ENCODE measurements at places on chromosomes 4 and X.

- DNase-seq, result no peak
These were observed 172.7 kb downstream of the NHS start for GRCh38 chrX:17547658-17548057.

- no peak for DNase-seq
These were observed 68.8 kb downstream of the FNIP2 start for GRCh38 chr4:158837527-158838141.

DNA sequence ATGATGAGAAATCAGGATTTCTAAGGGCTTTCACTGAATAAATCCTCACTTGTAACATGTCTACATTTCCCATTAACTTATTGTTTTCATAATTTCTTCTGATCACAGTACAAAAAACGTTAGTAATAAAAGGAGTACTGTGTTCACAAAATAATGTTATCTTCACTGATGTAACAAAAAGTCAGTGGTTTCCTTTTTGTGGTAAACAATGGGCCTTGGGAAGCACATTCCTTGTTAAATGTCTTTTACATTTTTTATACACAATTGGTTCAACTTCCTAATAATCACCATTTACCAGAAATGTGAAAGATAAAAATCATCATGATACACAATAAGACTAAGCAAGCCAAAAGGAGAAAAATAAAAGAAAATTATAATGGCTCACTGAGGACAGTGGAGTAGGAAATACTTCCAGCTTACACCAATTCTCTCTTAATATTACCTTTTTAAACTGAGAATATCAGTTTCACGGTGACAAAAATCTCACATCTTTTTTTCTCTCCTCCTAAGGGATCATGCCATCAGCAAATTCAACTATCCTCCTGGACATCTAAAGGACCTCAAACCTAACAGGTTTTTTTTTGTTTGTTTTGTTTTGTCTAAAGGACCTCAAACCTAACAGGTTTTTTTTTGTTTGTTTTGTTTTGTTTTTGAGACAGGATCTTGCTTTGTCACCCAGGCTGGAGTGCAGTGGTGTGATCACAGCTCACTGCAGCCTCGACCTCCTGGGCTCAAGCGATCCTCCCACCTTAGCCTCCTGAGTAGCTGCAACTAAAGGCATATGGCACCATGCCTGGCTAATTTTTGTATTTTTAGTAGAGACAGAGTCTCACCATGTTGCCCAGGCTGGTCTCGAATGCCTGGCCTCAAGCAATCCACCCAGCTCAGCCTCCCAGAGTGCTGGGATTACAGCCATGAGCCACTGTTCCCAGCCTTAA lies 57.3 kb downstream of the FRYL start:
- DNase-seq, result no peak

DNA sequence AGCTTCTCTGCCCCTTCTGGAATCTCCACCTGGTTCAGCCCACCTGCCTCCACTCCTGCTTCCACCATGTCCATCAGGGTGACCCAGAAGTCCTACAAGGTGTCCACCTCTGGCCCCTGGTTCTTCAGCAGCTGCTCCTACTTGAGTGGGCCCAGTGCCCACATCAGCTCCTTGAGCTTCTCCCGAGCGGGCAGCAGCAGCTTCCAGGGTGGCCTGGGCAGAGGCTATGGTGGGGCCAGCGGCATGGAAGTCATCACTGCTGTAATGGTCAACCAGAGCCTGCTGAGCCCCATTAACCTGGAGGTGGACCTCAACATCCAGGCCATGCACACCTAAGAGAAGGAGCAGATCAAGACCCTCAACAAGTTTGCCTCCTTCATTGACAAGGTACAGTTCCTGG lies 74.4 kb upstream of the ZXDA start:
- DNase-seq, result no peak

- no peak for DNase-seq
These were observed 15.6 kb downstream of the SCARB2 start for GRCh38 chr4:76197971-76198410.

DNA sequence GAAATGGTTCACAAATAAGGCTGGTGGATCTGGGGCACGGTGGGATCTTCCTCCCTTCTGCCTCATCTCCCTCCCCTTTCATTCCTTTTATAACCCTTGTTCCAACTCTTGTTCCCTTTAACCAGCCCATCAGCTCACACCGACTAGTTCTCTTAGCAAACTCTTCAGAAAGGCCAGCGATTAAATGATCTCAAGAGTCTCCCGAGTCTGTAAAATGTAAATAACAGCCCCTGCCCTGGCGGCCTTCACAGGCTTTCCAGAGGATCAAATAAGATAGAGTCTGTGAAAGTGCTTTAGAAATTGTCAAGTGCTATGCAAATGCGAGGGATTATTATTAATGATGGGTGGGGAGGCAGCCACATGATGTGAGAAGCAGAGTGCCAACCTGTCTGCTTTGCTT lies 27.1 kb downstream of the TSC22D3 start:
- DNase-seq, result no peak

Data from right atrium auricular region (tissue), 2 donors.